ENCODE measurements at places on chromosomes 6 and 20. TPM values are rescaled to one million over a fixed set of nuclear protein-coding genes. Genes with fewer than 3 reads are reported as not detected.
A peak's percentile ranks its signal among the peaks of the same experiment; 100 is the strongest.

BPI gene
- 0.66 TPM for polyA plus RNA-seq

DNA sequence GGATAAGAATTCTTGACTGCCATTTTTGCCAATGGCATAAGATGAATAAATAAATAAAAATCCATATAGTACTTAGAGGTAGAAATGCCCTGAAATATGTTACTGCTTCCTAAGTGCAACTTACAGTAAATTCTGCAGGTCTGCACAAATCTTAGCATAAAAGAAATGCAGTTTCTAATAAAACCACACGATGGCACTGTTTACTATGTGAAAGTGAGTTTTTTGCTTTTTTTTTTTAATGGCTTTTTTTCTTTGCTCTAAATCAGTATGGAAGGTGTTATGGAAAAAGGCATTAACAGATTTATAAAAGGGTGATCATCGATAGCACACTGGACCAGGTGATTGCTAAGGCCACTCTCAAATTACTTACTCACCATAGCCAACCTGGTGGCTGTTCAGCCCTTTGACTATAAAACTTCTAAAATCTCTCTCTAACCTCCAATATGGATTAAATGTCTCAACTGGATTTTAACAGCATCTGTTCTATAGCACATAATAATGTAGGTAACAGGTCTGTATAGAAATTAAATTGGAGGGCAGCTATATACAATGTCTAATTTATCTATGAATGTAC is 45.8 kb downstream of the AHI1 start:
- peak; percentile 17 for DNase-seq

DNA sequence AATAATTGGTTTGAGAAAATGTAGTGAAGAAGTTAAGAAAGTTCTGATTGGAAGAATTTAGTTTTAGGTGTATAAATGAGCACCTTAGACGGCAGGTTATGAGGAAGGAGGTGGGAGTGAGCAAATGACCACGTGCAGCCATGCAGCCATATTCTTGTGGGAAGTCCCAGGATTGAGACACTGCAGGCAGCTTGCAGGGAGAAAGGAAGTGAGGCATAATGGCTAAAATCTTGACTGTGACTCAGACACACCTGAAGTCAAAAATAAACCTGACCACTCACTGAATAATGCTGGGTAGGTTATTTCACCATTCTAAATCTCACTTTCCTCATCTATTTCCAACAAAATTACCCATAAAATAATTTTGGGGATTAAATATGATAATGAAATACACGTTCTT is 16.6 kb downstream of the DSE start:
- no peak for DNase-seq

DLL1 gene
- 17.1 TPM for polyA plus RNA-seq

GRCh38 chr6:6942831-6943230 is 164.9 kb upstream of the RREB1 start:
- no peak for DNase-seq

- DNase-seq = no peak
Measured at GRCh38 chr20:58308680-58309527, 611 bp upstream of the RAB22A start.

DNA sequence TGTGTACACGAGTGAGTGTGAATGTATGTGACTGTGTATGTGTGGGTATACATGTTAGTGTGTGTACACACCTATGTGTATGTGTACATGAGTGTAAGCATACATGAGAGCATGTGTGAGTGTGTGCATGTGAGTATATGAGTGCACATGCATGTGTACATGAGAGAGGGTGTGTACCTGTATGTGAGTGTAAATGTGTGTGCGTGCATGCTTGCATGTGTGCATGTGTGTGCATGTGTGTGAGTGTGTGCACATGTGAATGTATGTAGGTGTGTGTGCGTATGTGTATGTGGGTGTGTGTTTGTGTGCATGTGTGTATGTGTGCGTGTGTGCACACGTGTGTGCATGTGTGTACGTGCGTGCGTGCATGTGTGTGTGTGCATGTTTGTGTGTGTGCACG is 183.4 kb downstream of the BMP7 start:
- DNase-seq = no peak

GRCh38 chr6:142300758-142301650 is 803 bp upstream of the ADGRG6 start:
- DNase-seq = no peak

DNA sequence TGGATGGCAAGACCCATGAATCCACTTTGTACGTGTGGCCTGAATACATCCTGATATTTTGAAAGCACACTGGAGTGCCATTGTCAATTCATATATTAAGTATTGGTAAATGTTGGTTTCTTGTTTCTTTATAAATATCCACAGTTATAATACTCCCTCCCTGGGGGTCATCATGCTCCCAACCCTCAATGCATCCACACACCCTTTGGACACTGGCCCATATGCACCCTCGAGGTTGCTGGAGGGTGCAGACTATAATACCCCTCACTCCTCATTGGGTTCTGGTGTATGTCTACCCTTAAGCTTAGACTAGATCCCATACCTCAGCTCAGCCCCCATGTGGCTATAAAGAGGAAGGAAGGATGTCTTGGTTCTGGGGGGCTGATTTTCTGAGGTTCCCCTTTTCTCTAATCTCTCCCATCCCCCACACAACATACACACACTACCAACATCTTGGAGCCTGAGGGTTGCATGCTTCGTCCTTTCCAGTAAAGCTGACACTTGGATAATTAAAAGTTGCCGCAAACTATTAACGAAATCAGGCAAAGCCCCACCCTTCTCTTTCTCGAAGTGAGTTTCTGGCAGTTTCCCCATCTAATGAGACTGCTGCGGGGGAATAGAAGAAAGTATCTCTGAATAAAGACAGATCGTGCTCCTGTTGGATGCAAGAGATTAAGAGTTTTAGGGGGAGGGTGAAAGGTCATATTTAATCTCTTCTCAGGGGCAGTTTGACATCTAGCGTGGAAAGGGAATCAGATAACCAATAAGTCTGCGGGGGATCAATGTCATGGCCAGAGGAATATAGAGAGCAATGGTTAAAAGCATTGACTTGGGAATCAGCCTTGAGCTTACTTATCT is 7.4 kb downstream of the PIM1 start:
- no peak for DNase-seq

PKIB gene
- polyA plus RNA-seq = 0.71 TPM

- no peak for DNase-seq
Measured at GRCh38 chr6:111894951-111895350, 21.7 kb upstream of the FYN start.

GRCh38 chr6:158517581-158517980 is 42.3 kb upstream of the TMEM181 start:
- DNase-seq = no peak

OVOL2 gene
- not detected for polyA plus RNA-seq

CCHCR1 gene
- 14.3 TPM for polyA plus RNA-seq

DNA sequence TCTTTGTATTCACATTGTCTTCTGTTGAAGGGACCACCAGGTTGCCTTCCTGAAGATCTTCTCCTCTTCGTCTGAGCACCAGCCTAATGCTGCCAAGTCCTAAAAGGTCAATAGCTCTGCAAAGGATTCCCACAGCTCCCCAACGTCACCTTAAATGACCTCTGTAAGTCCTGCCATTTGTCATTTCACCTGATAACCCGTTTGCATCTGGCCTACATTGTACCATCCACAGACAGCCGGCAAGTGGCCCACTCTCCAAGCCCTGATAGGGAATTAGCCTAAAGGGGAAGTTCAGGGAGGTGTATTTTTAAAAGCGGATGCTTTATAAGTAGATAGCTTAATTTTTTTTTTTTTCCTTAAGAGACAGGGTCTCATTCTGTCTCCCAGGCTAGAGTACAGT is 127.8 kb downstream of the ZMYND8 start:
- DNase-seq = no peak

GRCh38 chr6:130776287-130776925 is 50.8 kb upstream of the SMLR1 start:
- DNase-seq = no peak

WFDC2 gene
- 0.25 TPM for polyA plus RNA-seq

DNA sequence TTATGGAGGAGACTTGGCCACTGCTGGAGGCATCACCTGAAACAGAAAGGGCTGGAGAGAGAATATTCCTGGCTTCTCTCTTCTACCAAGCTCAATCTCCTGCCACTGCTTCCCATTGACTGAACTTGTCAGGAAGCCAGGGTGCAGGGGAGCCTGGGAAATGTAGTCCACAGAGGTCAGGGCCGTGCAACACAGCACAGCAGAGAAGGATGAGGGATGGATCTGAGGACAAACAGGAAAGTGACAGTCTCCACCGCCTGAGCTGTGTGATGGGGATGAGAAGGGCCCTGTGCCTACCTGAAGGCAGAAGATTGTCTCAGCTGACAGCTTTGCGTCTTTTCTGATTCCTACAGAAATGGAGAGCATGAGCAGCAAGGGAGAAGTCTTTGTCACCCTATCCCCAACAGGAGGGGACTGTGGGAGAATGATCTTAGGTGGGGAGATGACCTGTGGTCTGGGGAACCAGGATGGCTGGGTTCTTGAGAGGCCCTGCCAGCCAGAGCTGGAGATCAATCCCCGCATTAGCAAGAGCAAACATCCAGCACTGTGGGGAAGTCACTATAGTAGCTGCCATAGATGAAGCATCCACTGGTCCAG is 114.2 kb downstream of the SNX5 start:
- no peak for DNase-seq

TNNC2 gene
- 8,101 TPM for polyA plus RNA-seq

DNA sequence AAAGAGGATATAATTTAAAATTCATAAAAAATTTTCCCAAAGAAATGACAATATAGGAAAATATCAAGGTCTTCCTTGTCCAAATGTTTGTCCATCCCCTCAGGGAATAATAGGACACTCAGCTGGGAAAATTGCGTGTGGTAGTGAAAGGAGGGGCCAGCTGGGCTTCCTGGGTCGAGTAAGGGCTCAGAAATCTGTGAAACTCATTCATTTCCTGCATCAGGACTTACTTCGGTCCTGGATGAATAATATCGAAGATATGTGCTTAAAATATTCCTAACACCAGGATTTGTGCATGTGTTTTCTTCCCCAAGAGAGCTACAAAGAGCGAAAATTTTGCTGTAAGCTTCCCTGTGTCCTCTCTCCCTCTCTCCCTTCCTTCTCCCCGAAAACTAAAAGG is 118.2 kb upstream of the GJE1 start:
- DNase-seq = no peak

DNA sequence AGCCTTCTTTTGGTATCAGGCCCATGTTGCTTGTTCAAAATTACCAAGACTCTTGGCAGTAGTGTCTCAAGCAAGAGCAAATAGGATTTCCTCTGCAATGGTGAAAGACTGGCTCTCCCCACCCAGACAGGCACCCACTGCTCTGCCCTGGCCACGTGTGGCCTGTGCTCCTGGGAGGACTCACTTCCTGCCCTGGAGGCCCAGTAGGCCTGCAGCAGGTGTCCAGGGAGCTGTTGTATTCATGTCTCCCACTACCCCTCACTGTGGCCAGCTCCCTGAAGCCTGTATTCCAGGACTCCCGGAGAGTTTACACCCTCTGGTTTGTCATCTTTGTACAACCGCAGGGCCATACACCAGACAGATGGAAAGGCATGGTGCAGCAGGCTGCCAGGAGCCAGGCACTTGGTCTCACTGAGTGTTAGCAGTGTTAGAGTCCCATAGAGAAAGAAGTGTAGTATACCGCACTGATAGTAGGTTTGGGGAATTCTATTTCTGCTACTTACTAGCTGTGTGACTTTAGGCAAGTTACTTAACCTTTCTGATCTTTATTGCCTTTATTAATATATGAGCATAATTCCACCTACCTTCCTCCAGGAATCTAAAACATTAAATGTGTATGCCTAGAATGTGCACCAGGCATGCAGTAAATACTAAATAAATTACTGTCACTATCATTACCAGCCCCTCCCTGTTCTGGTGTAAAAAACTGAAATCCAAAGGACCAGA is 159.7 kb downstream of the TMEM242 start:
- no peak for DNase-seq

GRCh38 chr6:135583256-135583761 is 85.8 kb upstream of the AHI1 start:
- DNase-seq = no peak

- no peak for DNase-seq
Measured at GRCh38 chr6:5403609-5404008, 142.3 kb downstream of the FARS2 start.

CDSN gene
- 0.06 TPM for polyA plus RNA-seq

DYNLRB1 gene
- 110 TPM for polyA plus RNA-seq

- no peak for DNase-seq
Measured at GRCh38 chr6:33826537-33826936, 22.7 kb upstream of the MLN start.

PRDM1 gene
- polyA plus RNA-seq = 4.0 TPM

DNA sequence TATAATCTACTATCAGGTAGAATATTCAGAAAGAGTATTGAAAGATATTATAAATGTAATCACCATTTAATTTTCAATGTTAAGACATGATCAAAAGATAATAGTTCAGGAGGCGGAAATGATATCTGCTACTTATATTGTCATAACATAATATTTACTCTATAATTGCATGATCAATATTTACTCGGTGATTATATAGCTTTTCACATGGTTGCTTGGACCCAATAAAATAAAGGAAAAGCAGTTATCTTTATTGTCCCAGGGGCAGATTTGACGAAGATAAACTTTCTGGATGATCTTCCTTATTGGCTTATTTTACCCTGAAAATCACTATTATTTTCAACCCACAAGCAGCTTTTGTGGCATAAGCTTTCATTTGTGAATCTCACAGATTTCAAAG is 350.4 kb downstream of the HACE1 start:
- no peak for DNase-seq

DEFB132 gene
- polyA plus RNA-seq = not detected
